ENCODE measurements at places on chromosomes 1 and 21. TPM values are rescaled to one million over a fixed set of nuclear protein-coding genes. Genes with fewer than 3 reads are reported as not detected.

- no peak overlapping the region for H3K4me3 ChIP-seq
- no peak for DNase-seq
- H3K27me3 ChIP-seq = no peaks in the 10 kb centered on the region
Measured at GRCh38 chr1:34066166-34066565, 98.9 kb downstream of the CSMD2 start.

DNA sequence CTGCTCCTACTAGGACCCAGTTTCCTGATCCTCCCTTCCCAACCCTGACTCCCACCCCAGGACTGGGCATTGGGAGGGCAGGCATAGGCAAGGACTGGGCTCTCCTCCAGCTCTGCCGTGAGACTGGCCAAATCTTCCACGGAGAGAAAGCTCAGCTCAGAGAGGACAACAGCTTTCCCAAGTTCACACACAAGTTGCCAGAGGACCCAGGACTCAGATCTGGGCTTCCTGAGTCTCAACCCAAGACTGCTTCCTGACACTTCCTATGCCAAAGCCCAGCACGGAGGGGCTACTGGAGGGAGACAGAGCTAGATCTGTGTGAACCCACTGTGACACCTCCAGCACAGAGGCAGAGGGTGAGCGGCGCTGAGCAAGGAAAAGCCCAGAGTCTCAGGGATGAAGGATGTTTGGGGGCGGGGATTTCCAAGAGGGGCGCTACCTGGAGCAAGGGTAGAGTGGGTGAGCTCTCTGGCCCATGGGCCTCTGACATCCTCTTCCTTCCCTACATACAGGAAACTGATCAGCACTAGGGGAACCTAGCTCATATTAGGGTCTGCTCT lies 7.1 kb downstream of the PDZK1IP1 start:
- peaks cover 37% of the 10 kb centered on the region for H3K27me3 ChIP-seq
- DNase-seq = no peak
- H3K4me1 ChIP-seq = peaks cover 13% of the 10 kb centered on the region
- no peak overlapping the region for H3K27ac ChIP-seq

- DNase-seq = peak; percentile 40
- no peaks in the 10 kb centered on the region for H3K36me3 ChIP-seq
- H3K27ac ChIP-seq = no peak overlapping the region
- no peak overlapping the region for H3K4me3 ChIP-seq
Measured at GRCh38 chr1:6889875-6890480, 104.7 kb downstream of the CAMTA1 start.

DNA sequence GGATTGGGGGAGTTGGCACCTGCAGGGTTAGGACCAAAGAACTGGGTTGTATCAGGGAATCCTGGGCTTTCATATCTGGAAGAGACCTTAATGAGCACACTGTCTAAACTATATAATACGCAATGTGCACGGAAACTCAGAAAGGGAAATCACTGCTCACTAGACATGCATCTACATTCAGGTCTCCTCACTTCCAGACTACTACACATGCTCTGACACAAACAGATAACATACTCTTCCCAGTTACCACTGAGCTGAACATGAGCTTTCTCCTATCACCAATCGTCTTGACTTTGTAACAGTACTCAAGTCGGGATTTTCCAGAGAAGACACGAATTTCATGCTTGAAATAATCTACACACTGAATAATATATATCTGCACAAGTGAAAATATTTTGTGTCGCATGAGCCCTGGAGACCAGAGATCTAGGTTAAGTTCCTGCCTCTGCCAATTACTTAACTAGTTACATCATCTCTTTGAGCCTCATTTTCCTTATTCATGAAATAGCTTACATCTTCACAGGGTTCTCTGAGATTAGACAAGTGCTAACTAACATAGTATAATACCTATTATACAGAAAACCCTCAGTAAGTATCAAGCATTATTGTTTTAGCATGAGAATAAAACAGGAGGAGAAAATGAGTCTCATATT lies 101.1 kb downstream of the JAK1 start:
- no peaks in the 10 kb centered on the region for H3K27me3 ChIP-seq
- peak overlapping the region; percentile 54 for H3K4me3 ChIP-seq
- H3K27ac ChIP-seq = peak overlapping the region; percentile 67
- peaks cover 32% of the 10 kb centered on the region for H3K4me1 ChIP-seq
- DNase-seq = no peak
- peaks cover 31% of the 10 kb centered on the region for H3K36me3 ChIP-seq

- no peak for DNase-seq
- H3K36me3 ChIP-seq = no peaks in the 10 kb centered on the region
- H3K4me1 ChIP-seq = no peaks in the 10 kb centered on the region
- no peaks in the 10 kb centered on the region for H3K27me3 ChIP-seq
Measured at GRCh38 chr21:45330075-45330781, 42.5 kb upstream of the POFUT2 start.

Gene GMEB1
- 18.9 TPM for total RNA-seq

Gene MX2
- total RNA-seq = 47.9 TPM

GRCh38 chr1:220818421-220819173 lies 31.9 kb downstream of the MTARC1 start:
- H3K27me3 ChIP-seq = peaks cover 29% of the 10 kb centered on the region
- no peaks in the 10 kb centered on the region for H3K36me3 ChIP-seq
- H3K27ac ChIP-seq = no peak overlapping the region
- H3K4me1 ChIP-seq = no peaks in the 10 kb centered on the region

DNA sequence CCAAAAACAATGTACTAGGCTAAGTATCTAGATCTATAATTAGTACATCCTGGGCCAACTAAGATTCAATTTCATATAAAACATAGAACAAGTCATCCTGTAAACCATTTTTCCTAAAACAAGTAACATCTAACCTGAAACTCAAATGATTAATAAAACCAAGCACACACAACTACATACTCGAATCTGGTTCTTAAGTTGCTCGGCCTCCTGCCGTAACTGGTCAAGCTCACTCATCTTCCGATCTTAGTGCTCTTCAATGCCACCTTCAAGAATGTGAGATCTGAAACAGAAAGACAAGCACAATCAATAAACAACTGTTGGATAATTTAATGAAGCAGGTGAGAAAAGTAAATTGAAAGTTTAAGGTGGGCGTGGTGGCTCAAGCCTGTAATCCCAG lies 46.9 kb upstream of the NADK start:
- no peaks in the 10 kb centered on the region for H3K27me3 ChIP-seq
- no peak for DNase-seq
- peaks cover 62% of the 10 kb centered on the region for H3K4me1 ChIP-seq
- peaks cover 6% of the 10 kb centered on the region for H3K36me3 ChIP-seq
- H3K27ac ChIP-seq = peak overlapping the region; percentile 98

GRCh38 chr1:205429762-205430695 lies 8.2 kb upstream of the LEMD1 start:
- peaks cover 8% of the 10 kb centered on the region for H3K27me3 ChIP-seq
- no peak overlapping the region for H3K27ac ChIP-seq
- no peak for DNase-seq

DNA sequence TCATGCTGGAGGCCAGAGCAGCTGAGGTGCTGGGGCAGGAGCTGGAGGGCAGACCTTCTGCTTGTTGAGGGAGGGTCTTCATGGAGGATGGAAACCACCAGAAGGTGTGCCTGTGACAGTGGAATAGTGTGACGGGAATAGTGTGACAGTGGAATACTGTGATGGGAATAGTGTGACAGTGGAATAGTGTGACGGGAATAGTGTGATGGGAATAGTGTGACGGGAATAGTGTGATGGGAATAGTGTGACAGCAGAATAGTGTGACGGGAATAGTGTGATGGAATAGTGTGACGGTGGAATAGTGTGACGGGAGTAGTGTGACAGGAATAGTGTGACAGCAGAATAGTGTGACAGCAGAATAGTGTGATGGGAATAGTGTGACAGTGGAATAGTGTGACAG lies 325.1 kb downstream of the HHAT start:
- no peak overlapping the region for H3K27ac ChIP-seq
- DNase-seq = no peak

Measured in activated T-cell treated with anti-CD3 and anti-CD28 coated beads, Interleukin-2, amount 50 U/mL, for 72 hours (primary cell).